Hepatocyte (in vitro differentiated cells): ENCODE measurements at places on chromosomes 1 and 21. TPM values are rescaled to one million over a fixed set of nuclear protein-coding genes. Genes with fewer than 3 reads are reported as not detected.

- H3K4me3 ChIP-seq: no peak overlapping the region
- H3K4me1 ChIP-seq: no peaks in the 10 kb centered on the region
- no peak overlapping the region for H3K27ac ChIP-seq
- no peaks in the 10 kb centered on the region for H3K27me3 ChIP-seq
- no peak for DNase-seq
- H3K36me3 ChIP-seq: no peaks in the 10 kb centered on the region
Measured at GRCh38 chr21:42203936-42204335, 15.0 kb upstream of the ABCG1 start.

- no peaks in the 10 kb centered on the region for H3K36me3 ChIP-seq
- DNase-seq: peak; percentile 87
- no peak overlapping the region for H3K27ac ChIP-seq
- H3K4me1 ChIP-seq: peaks cover 67% of the 10 kb centered on the region
- H3K27me3 ChIP-seq: peaks cover 3% of the 10 kb centered on the region
Measured at GRCh38 chr1:53681977-53682685, 56.8 kb downstream of the GLIS1 start.

- H3K27ac ChIP-seq: no peak overlapping the region
- no peaks in the 10 kb centered on the region for H3K27me3 ChIP-seq
- DNase-seq: no peak
- no peaks in the 10 kb centered on the region for H3K36me3 ChIP-seq
- peaks cover 37% of the 10 kb centered on the region for H3K4me1 ChIP-seq
Measured at GRCh38 chr1:92953491-92953890, 7.8 kb downstream of the DIPK1A start.

TAS1R3 gene
- total RNA-seq: 0.17 TPM in 1 of 2 replicates, not detected in the other

LAPTM5 gene
- total RNA-seq: 3.2 and 5.1 TPM in 2 replicates
